ENCODE measurements at places on chromosomes 6 and 20.

DNA sequence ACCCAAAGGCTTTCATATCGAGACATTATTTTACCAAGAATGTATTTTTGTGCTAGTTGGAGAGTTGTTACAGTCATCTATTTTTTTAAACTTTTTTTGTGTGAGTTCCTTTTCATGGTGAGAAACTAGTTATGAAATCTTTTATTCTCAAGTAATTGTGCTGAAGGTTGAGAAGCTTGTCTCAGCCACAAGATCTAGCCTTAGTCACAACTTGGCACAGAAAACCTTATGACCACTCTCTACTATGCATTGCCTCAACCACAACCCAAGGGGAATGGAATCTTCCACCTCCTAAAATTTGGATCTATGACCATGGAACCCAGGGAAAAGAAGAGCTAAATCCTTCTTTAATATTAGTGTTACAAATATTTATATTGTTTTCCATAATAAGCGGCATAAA, 58.5 kb downstream of the HS3ST5 start:
- no peak for DNase-seq

DNA sequence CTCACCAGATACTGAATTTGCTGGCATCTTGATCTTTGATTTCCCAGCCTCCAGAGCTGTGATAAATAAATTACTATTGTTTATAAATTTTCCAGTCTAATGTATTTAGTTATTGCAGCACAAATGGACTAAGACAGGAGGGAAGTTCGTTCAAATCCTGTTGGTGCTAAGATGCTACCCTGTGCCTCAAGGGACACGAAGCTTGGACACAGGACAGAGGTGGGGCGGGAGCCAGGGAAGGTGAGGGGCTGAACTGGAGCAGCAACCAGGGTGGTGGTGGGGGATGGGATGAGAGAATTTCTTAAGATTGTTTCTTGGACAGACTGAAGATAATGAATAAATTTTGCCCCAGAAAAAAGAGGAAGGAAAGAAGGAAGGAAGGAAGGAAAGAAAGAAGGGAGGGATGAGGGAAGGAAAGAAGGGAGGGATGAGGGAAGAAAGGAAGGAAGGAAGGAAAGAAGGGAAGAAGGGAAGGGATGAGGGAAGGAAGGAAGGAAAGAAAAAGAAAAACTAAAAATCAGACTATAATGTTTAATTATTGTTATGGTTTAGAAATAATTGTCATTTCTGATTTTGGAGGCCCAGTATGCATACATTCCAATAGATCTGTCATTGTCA, 127.2 kb downstream of the CDC5L start:
- no peak for DNase-seq

- DNase-seq, result no peak
Observed at GRCh38 chr20:21399005-21399475, 1.7 kb upstream of the NKX2-4 start.

DNA sequence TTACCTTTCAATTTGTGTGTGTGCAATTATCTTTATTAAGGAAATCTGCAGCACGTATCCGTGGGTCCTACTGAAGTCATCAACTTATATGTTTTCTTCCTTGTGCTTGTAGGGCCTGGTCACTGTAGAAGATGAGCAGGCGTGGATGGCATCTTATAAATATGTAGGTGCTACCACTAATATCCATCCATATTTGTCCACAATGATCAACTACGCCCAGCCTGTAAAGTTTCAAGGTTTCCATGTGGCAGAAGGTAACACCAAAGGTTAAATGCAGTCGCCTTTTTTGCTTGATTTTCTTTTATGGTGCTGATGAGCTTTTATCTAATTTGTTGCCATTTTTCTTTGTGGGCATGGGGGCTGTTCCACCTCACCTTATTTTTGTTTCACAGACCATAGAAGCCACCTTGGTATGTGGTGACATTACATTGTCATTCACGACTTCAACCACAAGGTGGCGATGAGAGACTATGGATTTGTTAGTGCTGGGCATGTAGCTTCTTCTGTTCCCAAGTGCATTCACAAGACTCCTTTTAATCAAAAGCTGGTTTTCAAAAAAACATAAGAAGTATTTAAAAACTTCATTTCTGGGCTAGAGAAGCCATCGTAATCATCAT, 106.5 kb upstream of the LAMP5 start:
- peak; percentile 70 for DNase-seq

DNA sequence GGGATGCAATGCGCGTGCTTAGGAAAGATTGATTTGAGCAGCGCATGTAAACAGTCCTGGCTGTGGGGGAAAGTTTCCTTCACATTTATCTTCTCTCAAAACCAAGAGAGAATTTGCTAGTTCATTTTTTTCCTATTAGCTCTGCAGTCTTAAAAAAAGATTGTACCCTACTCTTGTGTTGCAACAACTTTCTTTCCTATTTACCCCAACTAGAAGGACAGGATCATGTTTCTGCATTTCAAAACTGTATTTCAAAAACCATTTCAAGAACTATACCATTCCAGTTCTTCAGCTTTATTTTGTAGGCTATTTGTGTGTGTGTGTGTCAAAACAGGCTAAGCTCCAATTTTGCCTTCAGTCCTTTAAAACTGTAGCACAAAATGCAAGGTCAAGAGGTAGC, 473.1 kb downstream of the KIF16B start:
- no peak for DNase-seq

GRCh38 chr6:25287941-25288340, 8.8 kb downstream of the CARMIL1 start:
- no peak for DNase-seq

DNA sequence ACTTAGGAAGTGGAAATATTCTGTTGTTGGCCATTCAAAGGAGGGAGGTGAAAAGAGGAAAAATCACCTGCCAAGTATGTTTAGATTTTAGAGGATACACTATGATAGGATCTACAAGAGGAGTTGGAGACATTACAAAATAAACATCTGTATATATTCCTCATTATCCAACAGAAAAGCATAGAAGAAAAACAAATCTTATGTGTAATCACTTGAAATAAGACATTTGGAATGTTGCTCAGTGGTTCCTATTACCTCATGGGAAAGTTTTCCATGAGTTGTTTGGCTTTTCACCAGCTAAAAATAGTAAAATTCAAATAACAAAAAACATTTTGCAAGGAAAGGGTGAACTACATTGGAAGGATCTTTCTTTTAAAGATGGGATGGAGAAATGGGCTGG, 76.7 kb upstream of the CARMIL1 start:
- DNase-seq, result no peak

GRCh38 chr20:57751411-57751810, 41.6 kb upstream of the PMEPA1 start:
- DNase-seq, result no peak

GRCh38 chr6:52389626-52390360, 27.8 kb downstream of the PAQR8 start:
- DNase-seq, result no peak

- DNase-seq, result no peak
Observed at GRCh38 chr20:8244637-8245036, 112.6 kb downstream of the PLCB1 start.

GRCh38 chr6:101178748-101179147, 214.8 kb upstream of the GRIK2 start:
- no peak for DNase-seq

- DNase-seq, result no peak
Observed at GRCh38 chr6:45920819-45921511, 94.7 kb downstream of the CLIC5 start.

DNA sequence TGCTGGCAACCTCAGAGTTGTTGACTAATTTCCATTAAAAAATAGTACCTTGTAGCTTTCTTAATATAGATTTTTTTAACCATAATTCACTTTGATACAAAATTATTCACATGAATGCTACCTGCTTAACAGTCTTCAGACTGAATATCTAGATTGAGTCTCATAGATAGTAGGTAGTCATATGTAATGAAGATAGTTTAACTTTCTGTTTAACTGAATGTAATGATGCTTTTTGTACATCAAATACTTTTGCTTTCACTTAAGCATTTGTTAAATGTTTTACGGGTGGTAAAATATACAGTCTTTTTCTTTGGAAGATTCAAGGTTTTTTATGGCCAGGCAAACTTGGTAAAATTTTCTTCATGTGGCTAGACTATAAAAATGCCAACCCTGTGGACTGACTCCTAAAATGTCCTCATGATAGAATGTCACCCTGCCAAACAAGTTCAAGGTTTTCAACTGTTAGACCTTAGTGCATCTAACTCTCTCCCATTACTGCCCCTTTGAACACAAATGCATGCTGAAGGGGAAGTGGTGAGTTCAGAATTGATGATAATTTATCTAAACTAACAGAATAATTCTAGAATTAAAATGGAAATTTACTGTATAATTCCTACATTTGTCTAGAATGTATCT, 16.4 kb downstream of the TBPL1 start:
- DNase-seq, result no peak

- no peak for DNase-seq
Observed at GRCh38 chr20:59125332-59125731, 38.3 kb upstream of the ZNF831 start.

GRCh38 chr6:7377961-7378360, 11.6 kb downstream of the CAGE1 start:
- DNase-seq, result no peak

DNA sequence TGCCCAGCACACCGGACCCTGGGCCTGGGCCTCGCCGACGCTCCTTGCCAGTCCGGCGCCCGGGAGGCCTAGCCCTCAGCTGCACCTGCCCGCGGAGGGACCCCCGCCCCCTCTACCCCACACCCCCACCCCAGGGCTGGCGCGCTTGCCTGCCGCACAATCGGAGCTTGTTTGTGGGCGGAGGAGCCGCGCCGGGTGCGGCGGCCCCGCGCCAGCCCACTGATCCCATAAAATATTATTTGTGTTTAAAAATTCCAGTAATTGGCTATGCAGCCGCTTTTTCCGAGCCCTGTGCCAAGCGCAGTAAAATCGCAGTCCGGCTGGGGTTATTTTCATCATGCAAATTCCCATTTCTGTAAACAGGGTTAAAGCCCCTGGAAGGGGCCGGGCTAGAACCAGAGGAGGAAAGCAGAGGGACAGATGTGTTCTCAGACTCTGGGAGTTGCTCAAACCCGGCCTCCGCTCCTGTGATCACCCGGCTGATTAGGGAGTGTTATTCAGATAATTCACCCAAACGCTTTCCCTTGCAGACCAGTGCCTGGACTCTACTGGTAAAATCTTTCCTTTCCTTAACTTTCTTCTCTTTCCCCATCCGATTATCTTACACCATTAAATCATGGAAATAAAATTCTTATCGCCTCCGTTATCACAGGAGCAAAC, 93.1 kb downstream of the NCR2 start:
- DNase-seq, result no peak
